Esophagus muscularis mucosa (tissue), 4 donors: ENCODE measurements at places on chromosomes 4 and X. TPM values are rescaled to one million over a fixed set of nuclear protein-coding genes. Genes with fewer than 3 reads are reported as not detected.

The RPS6KA3 gene
- total RNA-seq = 41.0 TPM

DNA sequence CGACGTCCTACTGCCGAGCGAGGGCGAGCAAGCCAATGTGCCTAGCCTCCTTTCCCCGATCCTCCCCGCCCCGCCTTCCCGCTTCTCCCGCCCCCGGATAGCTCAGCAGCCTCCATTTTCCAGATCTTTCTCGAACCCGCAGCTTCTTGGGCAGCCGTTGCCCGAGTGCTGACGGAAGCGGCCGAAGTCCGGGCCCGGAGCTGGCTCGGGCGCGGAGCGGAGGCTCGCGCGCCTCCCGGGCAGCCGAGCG is 172 bp upstream of the HSPA4L start:
- DNase-seq = no peak
- no peaks in the 10 kb centered on the region for H3K27me3 ChIP-seq
- no peaks in the 10 kb centered on the region for H3K36me3 ChIP-seq
- peak overlapping the region; percentile 87 for H3K27ac ChIP-seq
- H3K4me3 ChIP-seq = peak overlapping the region; percentile 76

The CORIN gene
- 3.3 TPM for total RNA-seq

- H3K4me3 ChIP-seq = no peak overlapping the region
- no peak overlapping the region for H3K27ac ChIP-seq
- no peak for DNase-seq
- H3K36me3 ChIP-seq = no peaks in the 10 kb centered on the region
- peaks cover 29% of the 10 kb centered on the region for H3K27me3 ChIP-seq
These were observed 74.1 kb downstream of the FBXO8 start for GRCh38 chr4:174209341-174209740.

The ADGRG2 gene
- total RNA-seq = 2.0 TPM

GRCh38 chr4:118338518-118338917 is 14.3 kb downstream of the PRSS12 start:
- no peaks in the 10 kb centered on the region for H3K36me3 ChIP-seq
- peaks cover 4% of the 10 kb centered on the region for H3K4me1 ChIP-seq
- H3K27ac ChIP-seq = no peak overlapping the region
- no peak for DNase-seq
- no peak overlapping the region for H3K4me3 ChIP-seq
